Lower lobe of right lung (tissue), 2 donors: ENCODE measurements at places on chromosomes 2 and 18. TPM values are rescaled to one million over a fixed set of nuclear protein-coding genes. Genes with fewer than 3 reads are reported as not detected.

The CPO gene
- total RNA-seq = not detected

The GATA6 gene
- 22.1 TPM for total RNA-seq

The HSBP1L1 gene
- 46.6 TPM for total RNA-seq

The ASB18 gene
- total RNA-seq = not detected

The ASAP2 gene
- 24.3 TPM for total RNA-seq

DNA sequence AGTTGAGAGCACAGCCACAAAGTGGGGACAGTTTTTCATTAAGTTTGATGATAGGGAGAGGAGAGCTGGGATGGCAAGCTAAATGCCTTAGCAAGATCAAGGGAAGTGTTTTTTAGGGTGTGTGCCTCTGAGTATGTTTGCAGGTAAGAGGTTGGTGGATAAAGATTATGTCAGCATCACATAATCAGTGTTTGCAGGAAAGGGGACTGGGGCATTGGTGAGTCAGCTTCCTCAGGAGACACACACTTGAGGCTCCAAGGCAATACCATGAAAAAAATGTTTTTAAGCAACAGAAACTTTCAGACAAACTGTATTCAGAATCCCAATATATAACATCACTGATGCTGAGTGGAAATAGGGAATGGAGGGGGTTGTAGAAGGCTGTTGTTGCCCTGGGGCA is 25.4 kb upstream of the DTNB start:
- H3K27ac ChIP-seq = no peak overlapping the region
- H3K36me3 ChIP-seq = no peaks in the 10 kb centered on the region
- H3K27me3 ChIP-seq = no peaks in the 10 kb centered on the region
- DNase-seq = no peak

- no peak overlapping the region for H3K4me3 ChIP-seq
- no peaks in the 10 kb centered on the region for H3K4me1 ChIP-seq
- no peak overlapping the region for H3K27ac ChIP-seq
- DNase-seq = no peak
Measured at GRCh38 chr18:70454704-70455322, 166.0 kb downstream of the SOCS6 start.

The PTH2R gene
- 0.32 TPM for total RNA-seq

DNA sequence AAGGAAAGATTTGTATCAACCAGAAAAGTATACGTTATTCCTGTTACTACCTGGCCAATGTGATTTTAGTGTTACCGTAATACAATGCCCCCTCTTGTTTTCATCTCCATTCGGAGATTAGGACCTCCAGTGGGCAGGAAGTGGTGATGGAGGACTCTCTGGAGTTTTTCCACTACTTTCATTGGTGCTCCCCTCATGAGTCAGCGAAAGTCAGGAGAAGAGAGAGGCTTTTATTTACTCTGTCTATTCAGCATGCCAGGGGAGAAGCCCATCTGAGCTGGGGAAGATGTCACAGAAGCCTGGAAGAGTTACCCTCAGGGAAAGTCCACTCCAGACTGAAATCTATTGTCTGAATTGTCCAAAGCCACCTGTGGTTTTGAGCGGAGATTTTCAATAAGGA is 88.2 kb upstream of the THUMPD2 start:
- H3K27ac ChIP-seq = no peak overlapping the region
- H3K27me3 ChIP-seq = peaks cover 2% of the 10 kb centered on the region
- H3K4me3 ChIP-seq = no peak overlapping the region
- no peaks in the 10 kb centered on the region for H3K4me1 ChIP-seq

GRCh38 chr2:172387361-172387760 is 40.0 kb upstream of the ITGA6 start:
- H3K4me1 ChIP-seq = peaks cover 6% of the 10 kb centered on the region
- H3K27me3 ChIP-seq = no peaks in the 10 kb centered on the region
- no peaks in the 10 kb centered on the region for H3K36me3 ChIP-seq
- H3K27ac ChIP-seq = no peak overlapping the region

The NTSR2 gene
- not detected for total RNA-seq

DNA sequence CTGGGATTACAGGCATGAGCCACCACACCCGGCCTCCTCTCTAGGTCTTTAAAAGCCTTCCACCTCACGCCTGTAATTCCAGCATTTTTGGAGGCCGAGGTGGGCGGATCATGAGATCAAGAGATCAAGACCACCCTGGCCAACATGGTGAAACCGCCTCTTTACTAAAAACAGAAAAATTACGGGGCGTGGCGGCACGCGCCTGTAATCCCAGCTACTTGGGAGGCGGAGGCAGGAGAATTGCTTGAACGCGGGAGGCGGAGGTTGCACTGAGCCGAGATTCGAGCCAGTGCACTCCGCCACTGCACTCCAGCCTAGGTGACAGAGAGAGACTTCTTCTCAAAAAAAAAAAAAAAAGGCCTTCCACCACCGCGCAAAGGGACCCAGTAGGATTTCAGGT is 1.3 kb upstream of the FAM117B start:
- no peak overlapping the region for H3K4me3 ChIP-seq
- peaks cover 23% of the 10 kb centered on the region for H3K4me1 ChIP-seq
- H3K27me3 ChIP-seq = no peaks in the 10 kb centered on the region

The SERPINB11 gene
- total RNA-seq = 0.77 TPM

The MTA3 gene
- 23.5 TPM for total RNA-seq

DNA sequence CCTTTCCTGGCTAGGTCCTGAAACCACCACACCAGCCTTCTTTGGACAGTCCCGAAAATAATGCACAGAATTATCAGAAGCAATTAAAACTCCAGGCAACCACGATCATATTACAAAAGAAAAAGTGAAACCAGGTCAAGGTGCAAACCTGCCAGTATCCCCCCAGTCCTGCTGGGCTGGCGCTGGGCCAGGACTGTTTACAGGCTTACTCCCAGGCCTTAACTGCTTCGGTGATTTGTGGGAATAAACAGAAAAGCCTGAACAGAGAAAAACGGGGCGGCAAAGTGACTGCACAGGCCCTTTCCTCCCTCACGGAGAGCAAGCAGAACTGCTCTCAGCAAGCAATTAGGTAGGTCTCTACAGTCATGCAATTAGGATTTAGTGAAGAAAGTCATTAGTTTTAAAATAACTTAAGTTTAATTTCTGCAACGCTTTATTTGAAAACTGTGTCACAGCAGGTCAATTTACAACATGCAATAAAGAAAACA is 1.3 kb downstream of the HDAC4 start:
- H3K4me3 ChIP-seq = peak overlapping the region; percentile 55
- DNase-seq = no peak
- no peak overlapping the region for H3K27ac ChIP-seq

DNA sequence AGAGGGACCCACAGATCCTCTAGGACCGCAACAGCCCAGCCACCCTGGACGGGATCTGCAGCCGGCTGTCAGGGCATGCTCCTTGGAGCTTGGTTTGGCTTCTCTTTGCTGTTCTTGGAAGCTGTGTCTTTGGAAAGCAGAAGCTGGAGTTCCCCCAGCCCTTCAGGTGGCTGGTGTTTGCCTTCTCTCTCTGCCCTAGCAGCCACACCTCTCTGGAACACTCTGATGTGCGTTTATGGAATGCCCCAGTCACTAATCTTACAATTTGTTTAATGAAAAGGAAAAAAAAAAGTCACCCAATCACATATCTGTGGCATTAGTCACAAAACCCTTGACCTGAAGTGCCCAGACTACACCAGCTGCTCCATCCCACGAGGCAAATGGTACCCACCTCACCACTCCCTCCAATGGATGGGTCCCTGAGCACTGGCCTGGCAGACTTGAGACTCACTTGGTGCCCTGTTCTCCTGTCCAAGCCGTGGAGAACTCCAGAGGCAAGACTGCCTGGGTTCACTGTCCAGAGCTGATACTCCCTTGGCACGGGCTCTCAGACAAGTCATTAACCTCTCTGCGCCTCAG is 70.2 kb upstream of the DAPL1 start:
- no peak overlapping the region for H3K4me3 ChIP-seq
- DNase-seq = no peak
- H3K27me3 ChIP-seq = no peaks in the 10 kb centered on the region
- no peaks in the 10 kb centered on the region for H3K36me3 ChIP-seq

The SLC38A11 gene
- total RNA-seq = 0.44 TPM

- H3K36me3 ChIP-seq = peaks cover 65% of the 10 kb centered on the region
- no peak overlapping the region for H3K27ac ChIP-seq
- H3K4me3 ChIP-seq = no peak overlapping the region
- DNase-seq = no peak
- no peaks in the 10 kb centered on the region for H3K27me3 ChIP-seq
Measured at GRCh38 chr2:237536617-237537016, 29.8 kb upstream of the PRLH start.

DNA sequence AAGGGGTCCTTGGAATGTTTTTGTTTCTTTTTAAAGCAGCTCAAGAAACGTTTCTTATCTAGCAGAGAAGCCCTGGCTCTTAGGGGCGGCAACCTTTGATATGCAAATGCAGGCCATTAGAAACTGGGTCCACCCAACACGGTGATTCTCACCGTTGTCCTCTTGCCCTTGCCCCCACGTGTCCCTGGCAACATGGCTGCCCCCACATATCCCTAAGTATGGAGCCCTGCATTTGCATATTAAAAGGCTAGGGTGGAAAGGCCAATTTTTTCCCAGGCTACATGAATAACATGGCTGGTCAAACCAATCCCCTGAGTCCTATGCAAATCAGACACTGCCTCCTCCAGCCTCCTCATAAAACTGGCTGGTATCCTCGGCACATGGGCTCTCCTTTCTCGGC is 230.1 kb upstream of the SPOPL start:
- no peaks in the 10 kb centered on the region for H3K4me1 ChIP-seq
- H3K27me3 ChIP-seq = no peaks in the 10 kb centered on the region
- H3K27ac ChIP-seq = no peak overlapping the region
- H3K36me3 ChIP-seq = no peaks in the 10 kb centered on the region
- H3K4me3 ChIP-seq = no peak overlapping the region
- no peak for DNase-seq

GRCh38 chr2:201985728-201986462 is 47.8 kb upstream of the FZD7 start:
- DNase-seq = no peak
- no peak overlapping the region for H3K27ac ChIP-seq
- H3K36me3 ChIP-seq = no peaks in the 10 kb centered on the region

GRCh38 chr18:59109375-59109774 is 30.3 kb upstream of the SEC11C start:
- H3K27me3 ChIP-seq = peaks cover 41% of the 10 kb centered on the region
- H3K4me3 ChIP-seq = no peak overlapping the region
- H3K36me3 ChIP-seq = no peaks in the 10 kb centered on the region
- no peak for DNase-seq

The RPRM gene
- 0.27 TPM for total RNA-seq

The ESPNL gene
- 0.09 TPM for total RNA-seq

DNA sequence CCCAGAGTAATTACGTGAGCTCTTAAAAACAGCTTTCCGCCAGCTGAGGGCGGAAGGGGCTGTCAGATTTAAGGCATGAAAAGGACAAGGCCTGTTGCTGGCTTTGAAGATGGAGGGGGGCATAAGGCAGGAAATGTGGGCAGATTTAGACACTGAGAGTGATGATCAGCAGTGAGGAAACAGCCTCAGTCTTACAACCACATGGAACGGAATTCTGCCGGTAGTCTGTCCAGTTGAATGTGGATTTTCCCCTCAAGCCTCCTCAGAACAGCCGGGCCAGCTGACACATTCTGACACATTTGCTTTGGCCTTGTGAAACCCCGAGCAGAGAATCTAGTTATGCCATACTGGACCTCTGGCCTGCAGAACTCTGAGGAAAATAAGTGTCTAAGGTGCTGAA is 16.6 kb downstream of the POLE4 start:
- H3K4me3 ChIP-seq = no peak overlapping the region
- no peaks in the 10 kb centered on the region for H3K4me1 ChIP-seq
- no peaks in the 10 kb centered on the region for H3K27me3 ChIP-seq
- no peak for DNase-seq

- H3K4me3 ChIP-seq = no peak overlapping the region
- no peak for DNase-seq
- H3K27me3 ChIP-seq = no peaks in the 10 kb centered on the region
- H3K36me3 ChIP-seq = no peaks in the 10 kb centered on the region
Measured at GRCh38 chr2:101230541-101231001, 22.1 kb upstream of the CNOT11 start.

DNA sequence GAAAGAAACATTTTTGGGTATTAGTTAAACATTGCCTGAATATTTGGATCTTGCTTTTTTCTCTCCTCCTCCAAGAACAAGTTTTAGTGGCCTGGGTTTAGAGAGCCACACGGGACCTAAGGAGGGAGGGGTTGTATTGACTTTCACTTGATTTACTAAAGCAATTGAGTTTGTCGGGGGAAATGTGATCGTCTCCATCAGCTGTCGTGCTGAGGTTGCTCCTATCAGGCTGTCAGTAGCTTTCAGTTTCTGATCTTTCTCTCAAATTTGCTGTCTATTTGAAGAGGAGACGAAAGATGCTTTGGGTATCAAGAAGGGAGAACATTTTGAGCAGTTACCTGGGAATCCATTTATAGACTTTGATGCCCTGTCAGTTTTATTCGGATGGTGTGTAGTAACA is 106.0 kb downstream of the SETBP1 start:
- H3K4me3 ChIP-seq = no peak overlapping the region
- peaks cover 27% of the 10 kb centered on the region for H3K4me1 ChIP-seq
- no peak overlapping the region for H3K27ac ChIP-seq
- H3K27me3 ChIP-seq = no peaks in the 10 kb centered on the region
